ENCODE measurements at places on chromosomes 12 and 14.

DNA sequence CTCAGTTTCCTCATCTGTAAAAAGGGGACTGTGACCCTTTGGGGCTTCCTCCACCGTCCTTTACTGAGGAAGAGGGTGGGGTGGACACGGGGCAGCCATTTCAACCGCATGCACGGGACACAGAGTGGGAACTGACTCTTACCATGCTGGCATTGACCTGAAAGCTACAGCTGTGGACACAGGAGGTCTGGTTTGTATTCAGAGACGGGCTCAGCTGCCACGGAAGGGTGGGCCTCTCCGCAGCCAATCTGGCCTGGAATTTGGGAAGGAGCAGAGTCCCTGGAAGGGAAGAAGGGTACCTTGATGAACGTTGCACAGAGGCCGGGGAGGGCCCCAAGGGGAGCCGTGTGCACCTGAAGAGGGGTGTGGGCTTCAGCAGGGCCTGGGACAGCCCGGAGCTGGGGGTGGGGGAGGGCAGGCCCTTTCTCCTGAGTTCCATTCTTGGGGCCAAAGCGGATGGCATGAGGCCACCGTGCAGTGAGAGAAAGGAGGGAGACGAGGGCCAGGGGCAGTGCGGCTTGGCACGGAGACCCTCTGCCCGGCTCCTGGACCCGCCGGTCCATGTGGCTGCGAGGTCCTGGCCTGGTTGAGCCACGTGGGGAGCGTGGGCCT is 14.5 kb downstream of the TNFAIP2 start:
- DNase-seq: no peak

DNA sequence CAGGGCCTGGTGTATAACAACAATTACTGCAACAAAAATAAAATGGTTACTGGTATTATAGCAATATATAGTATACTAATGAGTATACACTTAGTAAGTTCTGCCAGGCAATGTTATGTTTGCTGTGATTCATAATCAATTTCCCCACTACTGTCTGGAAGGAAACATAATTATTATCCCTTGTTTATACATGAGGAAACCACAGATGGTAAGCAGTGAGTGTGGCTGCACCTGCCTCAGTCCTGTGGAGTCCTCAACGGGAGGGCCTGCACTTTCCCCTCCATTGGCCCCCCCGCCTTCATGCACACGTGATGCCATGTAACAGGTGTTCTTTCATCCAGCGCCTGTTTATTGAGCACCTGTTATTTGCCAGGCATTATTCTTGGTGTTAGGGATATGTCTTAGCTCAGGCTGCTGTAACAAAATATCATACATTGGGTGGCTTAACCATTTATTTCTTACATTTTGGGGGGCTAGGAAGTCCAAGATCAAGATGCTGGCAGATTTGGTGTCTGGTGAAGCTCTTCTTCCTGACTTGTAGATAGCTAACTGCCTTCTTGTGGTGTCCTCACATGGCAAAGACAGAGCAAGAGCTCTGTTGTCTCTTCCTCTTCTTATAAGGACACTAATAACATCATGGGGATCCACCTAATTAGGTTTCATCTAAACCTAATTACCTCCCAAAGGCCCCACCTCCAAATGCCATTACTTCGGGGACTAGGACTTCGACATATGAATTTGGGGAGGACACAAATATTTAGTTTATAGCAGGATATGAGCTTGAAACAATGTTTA is 59.5 kb upstream of the CHGA start:
- DNase-seq: no peak

- no peak for DNase-seq
Measured at GRCh38 chr12:19957308-19958125, 410.8 kb upstream of the PDE3A start.

DNA sequence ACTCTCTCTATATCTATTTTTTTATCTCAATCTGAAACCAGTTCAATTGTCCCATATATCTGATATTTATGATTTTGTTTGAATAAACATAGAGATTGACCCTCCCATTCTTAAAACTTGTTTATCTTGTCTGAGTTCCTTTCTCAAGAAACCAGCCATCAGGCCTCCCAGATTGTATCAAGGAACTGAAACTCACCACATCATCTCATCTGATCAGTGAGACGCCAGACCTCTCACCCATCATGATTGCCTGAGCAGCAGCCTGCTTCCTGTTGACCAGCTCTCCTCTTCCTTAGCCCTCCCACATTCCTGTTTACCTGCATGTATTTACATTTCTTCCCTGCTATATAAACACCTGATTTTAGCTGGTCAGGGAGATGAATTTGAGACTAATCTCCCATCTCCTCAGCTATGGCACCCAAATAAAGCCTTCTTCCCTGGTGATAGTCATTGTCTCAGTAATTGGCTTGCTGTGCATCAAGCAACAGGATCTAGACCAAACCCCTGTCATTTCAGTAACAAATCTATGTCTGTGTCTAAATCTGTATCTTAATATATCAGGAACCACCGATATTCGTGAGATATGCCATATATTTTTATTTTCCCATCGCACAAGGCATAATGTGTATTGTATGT is 323.6 kb downstream of the TMTC2 start:
- DNase-seq: no peak

- no peak for DNase-seq
Measured at GRCh38 chr12:6928703-6929407, 1.1 kb downstream of the ATN1 start.

- DNase-seq: no peak
Measured at GRCh38 chr12:66678338-66679275, at the start of gene GRIP1. Gene GRIP1, minus strand, starts transcription at chr12:66679076. Its CDS starts 172 bp downstream, at chr12:66678904.

DNA sequence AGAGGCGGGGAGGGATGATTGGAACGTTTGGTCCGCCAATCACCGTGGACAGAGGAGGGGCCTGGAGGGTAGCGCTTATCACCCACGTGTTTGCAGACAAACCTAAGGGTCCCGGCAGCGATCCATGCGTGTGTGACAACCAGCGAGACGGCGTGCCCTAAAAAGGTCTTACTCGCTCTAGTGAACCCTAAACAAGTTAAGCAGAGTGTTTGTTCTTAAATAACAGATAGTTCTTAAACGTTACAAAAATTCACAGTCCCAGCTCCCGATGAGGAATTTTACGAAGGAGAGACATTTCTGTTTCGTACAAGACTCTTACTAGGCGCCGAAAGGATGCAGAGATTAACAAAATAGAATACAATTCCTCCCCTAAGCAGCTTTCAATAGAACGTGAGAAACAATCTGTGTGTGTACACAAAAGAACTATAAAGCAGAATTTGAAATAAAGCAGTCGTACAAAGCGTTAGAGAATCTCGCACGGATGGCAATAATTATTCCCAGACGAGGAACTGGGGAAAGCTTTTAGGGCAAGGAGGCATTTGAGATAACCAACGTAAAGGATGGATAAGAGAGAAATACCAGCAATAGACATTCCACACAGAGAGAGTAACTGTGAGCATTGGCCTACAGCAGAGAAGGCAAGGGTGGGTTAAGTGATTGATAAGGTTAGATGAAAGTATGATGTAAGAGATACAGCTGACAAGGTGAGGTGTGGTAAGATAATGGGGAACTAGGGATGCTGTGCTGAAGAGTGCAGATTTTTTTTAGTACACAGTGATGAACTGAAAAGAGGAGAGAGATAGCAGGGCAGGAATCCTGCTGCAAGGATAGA is 831 bp upstream of the RPS6KA5 start:
- no peak for DNase-seq

DNA sequence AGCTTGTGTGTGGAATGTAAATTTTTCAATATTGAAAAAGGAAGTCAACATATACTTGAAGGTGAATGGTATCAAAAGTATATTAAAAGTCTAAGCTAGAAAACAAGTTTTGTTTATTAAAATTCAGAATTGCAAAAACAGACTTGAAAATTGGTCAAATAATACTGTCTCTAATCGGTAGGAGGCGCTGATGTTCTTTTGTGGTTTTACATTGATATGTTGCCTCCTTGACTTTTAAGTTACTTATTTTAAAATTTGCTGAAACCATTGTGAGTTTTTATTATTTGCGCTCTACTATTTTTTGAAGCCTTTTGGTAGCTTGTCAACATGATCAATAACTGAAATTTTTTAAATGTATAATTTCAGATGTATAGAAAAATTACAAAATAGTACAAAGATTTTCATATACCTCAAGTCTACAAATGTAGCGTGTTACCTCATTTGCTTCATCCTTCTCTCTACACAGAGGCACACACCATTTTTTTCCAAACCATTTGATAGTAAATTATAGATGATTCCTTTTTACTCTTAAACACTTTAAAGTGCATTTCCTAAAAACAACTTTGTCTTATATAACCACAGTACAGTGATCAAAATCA is 6.9 kb downstream of the RTRAF start:
- no peak for DNase-seq

- DNase-seq: no peak
Measured at GRCh38 chr12:42410340-42410739, 84.4 kb downstream of the PPHLN1 start.

DNA sequence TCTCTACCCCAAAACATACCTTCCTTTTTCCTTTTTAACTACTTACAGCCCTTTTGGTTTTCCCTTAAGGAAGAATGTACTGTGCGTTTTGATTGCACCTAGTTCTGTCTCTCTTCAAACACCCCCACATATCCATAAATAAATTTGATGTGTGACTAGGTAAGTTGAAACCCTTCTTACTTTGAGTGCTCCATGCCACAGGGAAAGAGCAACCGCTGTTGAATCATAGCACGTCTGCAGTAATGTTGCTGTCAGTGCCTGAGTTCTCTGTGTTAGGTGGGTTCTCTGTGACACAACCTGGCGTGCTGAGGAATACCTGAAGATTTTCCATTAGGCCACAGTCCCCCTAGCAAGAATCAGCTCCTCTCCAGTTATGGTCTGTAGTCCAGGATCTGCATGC is 102.1 kb downstream of the FIGNL2 start:
- DNase-seq: no peak

GRCh38 chr14:106372870-106373652 is 846.7 kb downstream of the TMEM121 start:
- DNase-seq: no peak

DNA sequence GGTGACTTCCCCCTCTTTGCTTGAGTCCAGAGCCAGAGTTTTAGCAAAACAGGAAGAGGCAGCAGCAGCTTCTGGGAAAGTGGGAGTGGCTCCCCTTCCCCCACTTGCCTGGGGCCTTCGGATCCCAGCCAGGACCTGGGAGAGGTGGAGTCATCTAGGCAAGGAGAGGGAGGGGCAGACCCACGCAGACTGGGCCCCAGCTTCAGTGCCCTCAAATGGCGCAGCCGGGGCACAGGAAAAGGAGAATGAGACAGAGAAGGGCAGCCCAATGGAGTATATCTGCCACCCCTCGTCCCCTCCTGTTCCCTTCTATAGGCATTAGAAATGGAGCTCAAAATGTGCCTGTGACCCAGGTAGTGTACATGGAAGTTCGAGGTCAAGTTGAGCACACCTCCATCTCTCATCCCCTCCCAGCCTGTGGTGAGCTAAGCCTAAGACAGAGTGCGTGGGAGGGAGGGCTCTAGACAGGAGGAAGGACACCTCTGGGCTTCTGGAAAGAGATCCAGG is 9.3 kb upstream of the HDAC7 start:
- DNase-seq: peak; percentile 83

GRCh38 chr14:26281280-26281998 is 316.4 kb downstream of the NOVA1 start:
- no peak for DNase-seq

- no peak for DNase-seq
Measured at GRCh38 chr12:59121451-59121850, 201.1 kb upstream of the LRIG3 start.

DNA sequence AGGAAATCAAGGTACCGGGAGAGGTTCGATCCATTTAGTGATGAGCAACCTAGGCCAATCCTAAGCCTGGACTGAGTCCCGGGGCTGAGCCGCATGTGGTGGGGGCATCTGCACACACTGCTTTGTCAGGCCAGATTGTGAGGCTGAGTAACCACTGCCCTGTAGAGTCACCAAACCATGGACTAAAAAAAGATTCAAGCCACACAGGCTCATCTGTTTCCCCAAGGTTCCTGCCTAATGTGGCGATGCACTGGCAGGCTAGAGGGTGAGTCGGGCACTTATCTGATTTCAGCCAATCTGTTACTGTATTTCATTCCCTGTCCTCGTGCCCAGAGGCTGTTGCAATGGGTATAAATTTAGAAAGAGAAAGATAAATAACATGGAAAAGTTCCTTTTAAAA is 140.8 kb downstream of the TTC7B start:
- DNase-seq: no peak

DNA sequence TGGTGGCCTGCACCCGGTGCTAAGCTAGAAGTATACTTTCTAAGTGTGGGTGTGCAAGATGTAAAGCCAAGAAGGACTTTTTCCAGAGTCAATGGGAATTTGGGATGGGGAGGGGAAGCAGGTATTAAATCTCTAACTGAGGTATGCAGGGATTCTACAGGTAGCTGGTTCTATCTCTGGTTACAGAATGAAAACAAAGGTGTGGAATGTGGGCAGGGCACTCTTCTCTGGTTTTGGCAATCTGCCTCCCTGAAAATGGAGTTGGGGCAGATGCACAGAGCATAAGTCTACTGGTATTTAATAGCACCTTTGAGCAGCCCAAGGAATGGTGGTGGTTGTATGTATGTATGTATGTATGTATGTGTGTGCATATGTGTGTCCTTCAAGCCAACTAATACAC is 66.7 kb upstream of the PPP1R12A start:
- no peak for DNase-seq

DNA sequence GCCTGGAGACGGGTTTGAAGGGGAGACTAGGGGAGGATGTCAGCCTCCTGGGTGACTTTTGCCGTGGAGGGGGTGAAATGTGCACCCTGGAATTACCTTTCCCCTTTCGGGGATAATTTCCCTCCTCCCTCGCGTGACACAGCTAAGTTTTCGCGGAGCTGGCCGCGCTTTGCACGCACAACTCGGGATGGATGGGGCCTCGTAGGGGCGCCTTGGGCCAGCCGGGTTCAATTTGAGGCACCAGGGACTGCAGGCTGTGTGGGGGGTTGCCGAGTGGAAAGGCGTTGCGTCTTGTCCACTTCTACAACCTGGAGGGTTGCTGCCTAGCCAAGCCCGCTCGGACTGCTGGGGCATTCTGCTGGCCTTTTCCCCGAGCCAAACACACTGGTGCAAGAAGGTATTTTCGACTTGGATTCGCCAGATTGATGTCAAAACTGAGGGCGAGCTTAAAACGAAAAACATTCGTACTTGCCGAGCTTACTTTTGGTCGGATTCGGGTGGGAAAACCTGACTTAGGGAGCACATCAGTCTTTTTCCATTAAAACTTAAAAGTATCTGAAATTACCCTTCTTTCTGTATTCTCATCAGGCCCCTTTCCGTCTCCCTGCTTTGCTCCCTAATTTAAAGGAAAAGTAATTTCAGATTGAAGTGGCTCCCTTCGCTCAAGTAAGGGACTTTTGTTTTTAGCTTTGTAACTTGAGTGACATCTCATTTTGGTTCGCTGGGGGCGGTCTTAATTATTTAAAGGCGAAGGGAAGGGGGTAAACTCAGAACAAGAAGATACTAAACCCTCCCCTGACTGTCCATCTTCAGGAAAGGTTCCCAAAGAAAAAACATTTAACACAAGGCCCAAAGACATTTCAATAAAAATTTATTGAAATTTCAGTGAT is 14.3 kb downstream of the TBX3 start:
- DNase-seq: no peak
